Liver (tissue), 10 donors: ENCODE measurements at places on chromosomes 5 and 9. TPM values are rescaled to one million over a fixed set of nuclear protein-coding genes. Genes with fewer than 3 reads are reported as not detected.

Gene ROR2
- total RNA-seq = 0.84 TPM

- no peak for DNase-seq
These were observed 258.0 kb downstream of the NSG2 start for GRCh38 chr5:174303437-174304045.

DNA sequence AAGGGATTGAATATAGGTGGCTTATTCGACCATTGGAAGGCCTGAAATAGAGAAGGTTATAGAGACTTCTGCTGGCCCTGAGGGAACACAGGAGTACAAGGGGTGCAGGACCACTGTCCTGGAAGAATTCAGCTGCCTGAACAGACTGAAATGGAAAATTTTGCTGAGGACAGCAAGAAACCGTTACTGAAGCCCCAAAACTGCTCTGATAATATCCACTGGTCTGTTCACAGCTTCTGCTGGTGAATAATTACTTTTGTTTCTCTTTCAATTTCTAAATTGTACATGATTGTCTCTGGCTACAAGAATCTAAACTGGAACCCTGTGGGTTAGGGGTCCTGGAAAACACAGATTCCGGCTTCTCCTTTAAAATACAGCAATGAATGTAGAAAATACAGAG is 218.5 kb upstream of the CDH12 start:
- no peak for DNase-seq

Gene SLC1A1
- 0.33 TPM for total RNA-seq

- no peak for DNase-seq
These were observed 21.7 kb upstream of the SPDL1 start for GRCh38 chr5:169561893-169562292.

DNA sequence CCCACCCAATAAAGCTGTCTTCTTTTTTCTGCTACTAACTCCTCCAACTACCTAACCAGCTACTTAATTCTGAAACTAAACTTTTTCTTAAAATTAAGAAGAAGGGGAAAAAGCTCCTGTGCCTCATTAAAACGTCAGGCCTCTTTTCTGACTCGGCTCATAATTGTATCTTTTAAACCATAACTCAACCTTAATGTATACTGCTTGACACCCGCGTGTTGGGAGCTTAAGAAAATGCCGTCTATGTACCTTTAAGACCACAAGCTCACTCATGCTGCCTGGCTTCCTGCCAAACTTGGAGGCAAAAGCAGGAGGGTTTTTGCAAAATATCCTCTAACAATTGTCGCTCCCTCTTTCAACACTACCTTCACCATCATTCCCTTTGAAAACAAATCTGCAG is 5.0 kb downstream of the EBF1 start:
- DNase-seq = peak; percentile 72

- no peak for DNase-seq
These were observed 166.9 kb downstream of the DMRT2 start for GRCh38 chr9:1217076-1217475.

Gene COL5A1
- total RNA-seq = 12.3 TPM

DNA sequence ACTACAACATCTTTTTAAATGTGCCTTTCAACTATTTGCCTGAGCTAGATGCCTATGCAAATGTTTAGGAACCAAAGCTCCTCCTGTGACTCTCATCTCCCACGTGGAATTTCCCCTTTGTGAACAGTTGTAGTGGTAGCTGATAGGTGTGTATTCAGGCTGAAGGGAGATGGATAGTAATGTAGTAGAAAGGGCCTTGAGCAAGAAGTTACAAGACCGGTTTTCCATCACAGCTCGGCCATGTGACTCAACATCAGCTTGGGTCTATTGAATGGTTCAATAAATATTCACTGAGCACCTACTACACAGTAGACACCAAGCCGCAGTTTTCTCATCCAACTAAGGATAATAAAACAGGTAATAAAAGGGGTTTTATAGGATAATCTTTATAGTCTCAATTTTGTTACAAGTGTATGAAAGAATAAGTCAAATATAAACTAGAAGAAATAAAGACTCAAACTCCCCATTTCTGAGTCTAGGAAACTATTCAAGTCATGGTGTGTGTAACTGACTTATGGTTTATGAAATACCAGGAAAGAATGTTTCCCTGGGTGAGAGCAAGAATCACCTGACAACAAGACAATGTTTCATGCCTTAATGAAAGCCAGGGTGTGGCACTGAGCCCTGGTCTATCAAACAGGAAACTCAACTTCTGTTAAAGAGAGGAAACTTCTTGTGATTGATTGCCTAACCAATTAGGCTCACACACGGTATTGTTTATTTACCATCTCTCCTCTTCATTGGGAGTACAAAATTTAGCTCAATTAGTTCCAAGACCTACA is 187.1 kb upstream of the SPEF2 start:
- no peak for DNase-seq

- DNase-seq = no peak
These were observed 291.1 kb downstream of the MLLT3 start for GRCh38 chr9:20331095-20331685.

DNA sequence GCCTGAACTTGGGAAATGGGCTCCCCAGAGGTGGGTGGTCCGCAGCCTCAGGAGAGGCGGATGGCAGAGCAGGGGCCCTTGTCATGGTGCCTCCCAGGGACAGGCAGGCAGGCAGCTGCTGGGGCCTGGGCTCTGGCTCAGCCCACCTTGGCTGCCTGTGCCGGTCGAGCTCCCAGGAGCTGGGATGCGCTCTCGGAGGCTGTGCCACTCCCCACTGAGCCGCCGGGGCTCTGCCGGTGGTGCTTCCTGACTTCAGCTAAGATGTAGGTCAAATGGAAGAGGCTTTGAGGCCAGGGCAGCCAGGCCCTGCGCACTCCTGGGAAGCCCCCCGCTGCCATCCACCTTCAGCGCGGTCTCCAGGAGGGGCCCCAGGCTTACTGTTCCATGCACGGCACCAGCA is 41.0 kb downstream of the KCNT1 start:
- no peak for DNase-seq

Gene AFAP1L1
- total RNA-seq = 5.2 TPM

Gene SLC36A3
- total RNA-seq = not detected

DNA sequence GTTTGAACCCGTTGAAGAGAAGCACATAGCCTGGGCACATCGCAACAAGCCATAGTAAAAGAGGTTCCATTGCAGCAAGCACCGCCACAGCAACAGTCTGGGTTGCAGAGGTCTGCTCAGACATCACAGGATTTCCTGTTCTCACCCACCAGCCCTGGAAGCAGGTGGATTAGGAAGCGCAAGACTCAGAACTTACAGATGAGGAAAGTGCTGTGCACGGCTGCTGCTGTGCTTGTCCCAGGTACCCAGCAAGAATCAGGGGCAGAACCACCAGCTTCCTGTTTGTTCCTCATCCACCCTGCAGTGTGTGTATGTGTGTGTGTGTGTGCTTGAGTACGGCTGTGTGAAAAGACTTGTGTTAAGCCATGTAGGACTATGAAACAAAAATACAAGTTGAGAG is 124.7 kb upstream of the IRX2 start:
- peak; percentile 4 for DNase-seq

Gene CETN3
- total RNA-seq = 9.4 TPM

DNA sequence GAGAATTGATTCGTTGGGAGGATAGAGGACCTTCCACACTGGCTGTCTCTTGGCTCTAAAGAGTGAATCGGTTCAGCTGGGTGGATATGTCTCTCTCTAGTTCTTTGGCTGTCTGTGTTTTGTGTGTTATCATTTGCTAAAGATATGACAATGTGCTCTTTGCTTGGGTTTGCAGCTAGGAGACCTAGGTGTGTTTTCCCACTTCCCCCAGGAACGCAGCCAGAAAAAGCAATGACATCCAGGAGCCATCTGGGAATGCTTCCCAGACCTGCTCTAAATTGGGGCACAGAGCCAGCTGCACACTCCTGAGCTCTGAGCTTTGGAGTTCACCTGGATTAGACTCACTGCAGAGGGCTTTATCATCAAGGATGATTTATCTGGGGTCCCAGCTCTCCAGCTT is 12.8 kb upstream of the PDZD2 start:
- no peak for DNase-seq

Gene EIF4E1B
- not detected for total RNA-seq

GRCh38 chr9:137953683-137954438 is 76.3 kb downstream of the CACNA1B start:
- DNase-seq = no peak

GRCh38 chr9:95641586-95641985 is 124.8 kb upstream of the PTCH1 start:
- DNase-seq = no peak

Gene FOXD4L4
- total RNA-seq = 0.05 TPM

GRCh38 chr9:92706218-92706940 is 36.4 kb upstream of the IPPK start:
- no peak for DNase-seq

Gene IFNK
- total RNA-seq = not detected

- DNase-seq = no peak
These were observed 38.6 kb downstream of the HMGCS1 start for GRCh38 chr5:43274435-43275114.

GRCh38 chr5:31156631-31157160 is 36.8 kb upstream of the CDH6 start:
- no peak for DNase-seq

Gene ZBTB6
- 7.1 TPM for total RNA-seq

GRCh38 chr9:124381170-124381945 is 33.9 kb downstream of the PSMB7 start:
- DNase-seq = no peak

DNA sequence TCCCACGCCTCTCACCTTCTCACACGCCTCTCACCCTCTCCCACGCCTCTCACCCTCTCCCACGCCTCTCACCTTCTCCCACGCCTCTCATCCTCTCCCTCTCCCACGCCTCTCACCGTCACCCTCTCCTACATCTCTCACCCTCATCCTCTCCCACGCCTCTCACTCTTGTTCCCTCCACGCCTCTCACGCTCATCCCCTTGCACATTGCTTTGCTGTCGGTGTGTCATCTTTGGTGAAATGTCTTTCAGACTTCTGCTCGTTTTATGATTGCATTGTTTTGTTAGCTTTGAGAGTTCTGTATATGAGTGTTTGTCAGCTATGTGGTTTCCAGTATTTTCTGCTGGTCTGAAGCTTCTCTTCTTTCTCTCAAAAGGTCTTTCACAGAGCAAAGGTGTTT is 102.7 kb downstream of the EHMT1 start:
- DNase-seq = no peak

Gene BTNL3
- not detected for total RNA-seq

GRCh38 chr9:109046346-109046745 is 33.0 kb upstream of the CTNNAL1 start:
- DNase-seq = no peak

Gene MSMP
- total RNA-seq = not detected

GRCh38 chr5:123858938-123859337 is 347.0 kb downstream of the CSNK1G3 start:
- no peak for DNase-seq

GRCh38 chr9:133814586-133815208 is 76.5 kb upstream of the SARDH start:
- DNase-seq = no peak

Gene DOCK8
- 22.6 TPM for total RNA-seq

DNA sequence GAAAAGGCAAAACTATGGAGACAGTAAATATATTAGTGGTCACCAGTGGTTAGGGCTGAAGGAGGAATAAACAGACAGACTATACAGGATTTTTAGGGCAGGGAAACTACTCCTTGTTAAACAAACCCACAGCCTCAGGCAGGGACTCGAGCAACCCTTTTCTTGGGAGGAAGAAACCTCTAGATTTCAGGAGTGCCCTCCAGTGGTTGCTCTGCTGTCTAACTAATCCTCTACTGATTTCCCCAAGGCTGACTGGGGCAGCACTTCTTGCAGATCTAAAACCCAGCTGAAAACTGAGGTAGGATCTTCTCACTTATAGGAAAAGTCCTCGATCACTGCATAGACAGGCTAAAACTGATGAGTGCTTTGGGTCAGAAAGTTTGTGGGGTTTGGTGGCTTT is 176.8 kb downstream of the ISOC1 start:
- DNase-seq = no peak

- DNase-seq = no peak
These were observed 75.9 kb upstream of the MINAR2 start for GRCh38 chr5:129672006-129672405.

- no peak for DNase-seq
These were observed 1.1 kb downstream of the PCYOX1L start for GRCh38 chr5:149358868-149359495.

DNA sequence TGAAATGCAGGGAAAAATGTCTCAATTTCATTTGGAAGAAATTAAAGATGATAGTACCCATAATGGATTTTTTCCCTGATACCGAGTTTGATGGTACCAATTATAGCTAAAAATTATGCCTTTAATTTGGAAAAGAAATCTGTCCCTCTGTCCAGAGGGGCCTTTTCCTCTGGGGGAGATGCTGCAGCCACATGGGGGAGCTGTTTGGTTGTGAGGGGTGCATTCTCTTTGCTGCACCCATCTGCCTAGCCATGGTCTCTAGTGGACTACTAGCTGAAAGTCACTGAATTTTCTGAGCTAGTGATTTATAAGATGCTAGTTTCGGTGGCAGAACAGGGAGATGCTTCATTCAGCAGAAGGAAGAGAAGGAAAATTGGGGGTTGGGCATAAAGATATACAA is 9.6 kb downstream of the SEC61B start:
- DNase-seq = no peak

- no peak for DNase-seq
These were observed 24.2 kb downstream of the C9orf50 start for GRCh38 chr9:129596541-129597331.
